Stimulated activated CD4-positive, alpha-beta T cell treated with anti-CD3 and anti-CD28 coated beads, TNF-alpha, amount 100 ng/mL, for 24 hours (primary cell): ENCODE measurements at places on chromosomes 11 and 22.

GRCh38 chr11:13883042-13883441, 79.5 kb upstream of the SPON1 start:
- DNase-seq: no peak

- no peak for DNase-seq
These were observed 641.6 kb upstream of the TENM4 start for GRCh38 chr11:80082406-80082805.

DNA sequence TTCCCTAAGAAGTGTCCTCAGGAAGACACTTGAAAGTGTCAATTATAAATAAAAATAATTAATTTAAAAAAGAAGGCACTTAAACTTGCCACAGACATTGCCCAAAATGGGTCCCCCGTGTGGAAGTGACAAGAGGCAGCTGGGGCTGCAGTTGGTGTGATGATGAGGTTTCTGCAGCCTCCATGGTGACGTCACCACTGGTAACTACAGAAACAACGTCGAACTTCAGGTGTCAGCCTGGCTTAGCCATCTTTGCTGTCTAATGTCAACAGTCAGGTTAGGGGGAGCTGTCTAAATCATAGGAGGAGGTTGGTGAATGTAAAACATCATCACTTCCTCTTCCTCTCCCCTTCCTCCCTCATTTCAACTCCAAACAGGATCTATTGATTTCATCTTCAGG, 328.6 kb downstream of the MN1 start:
- no peak for DNase-seq

DNA sequence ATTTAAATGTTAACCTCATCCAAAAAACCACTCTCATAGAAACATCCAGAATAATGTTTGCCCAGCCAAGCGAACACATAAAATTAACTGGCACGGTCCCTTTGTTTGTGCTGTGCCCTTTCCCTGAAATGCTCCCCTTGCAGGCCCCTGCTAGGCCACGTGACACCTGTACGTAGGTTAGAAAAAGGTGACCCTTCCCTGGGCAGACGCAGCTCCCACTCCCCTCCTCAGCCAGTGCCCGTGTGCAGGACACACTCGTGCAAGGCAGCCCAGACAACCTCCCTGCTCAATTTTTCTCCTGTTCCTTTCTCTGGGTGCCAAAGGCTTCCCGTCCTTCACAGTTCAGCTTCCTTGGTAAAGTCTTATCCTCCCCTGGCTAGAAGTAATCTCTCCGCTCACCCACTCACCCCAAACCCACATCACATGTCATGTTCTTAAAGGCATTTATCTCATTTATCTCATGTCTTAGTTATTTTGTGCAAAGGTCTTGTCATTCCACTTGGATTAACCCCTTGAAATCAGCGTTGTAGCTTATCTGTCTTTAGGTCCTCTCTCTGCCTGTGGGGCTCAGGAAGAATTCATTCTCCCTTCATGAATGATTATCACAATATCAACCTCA, 20.7 kb downstream of the FAM83F start:
- no peak for DNase-seq

- no peak for DNase-seq
These were observed 29.2 kb upstream of the PPARA start for GRCh38 chr22:46121079-46121478.

- no peak for DNase-seq
These were observed 39.0 kb downstream of the CTNND1 start for GRCh38 chr11:57800444-57801182.

DNA sequence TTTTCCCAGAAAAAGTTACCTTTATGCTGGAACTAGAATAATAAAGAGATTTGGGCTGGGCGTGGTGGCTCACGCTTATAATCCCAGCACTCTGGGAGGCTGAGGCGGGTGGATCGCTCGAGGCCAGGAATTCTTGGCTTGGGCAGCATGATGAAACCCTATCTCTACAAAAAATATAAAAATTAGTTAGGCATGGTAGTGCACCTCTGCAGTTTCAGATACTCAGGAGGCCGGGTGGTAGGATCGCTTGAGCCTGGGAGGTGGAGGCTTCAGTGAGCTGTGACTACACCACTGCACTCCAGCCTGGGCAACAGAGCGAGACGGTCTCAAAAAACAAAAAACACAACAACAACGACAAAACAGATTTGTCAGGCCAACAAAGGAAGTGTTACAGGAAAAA, 119.3 kb upstream of the OR9Q1 start:
- DNase-seq: no peak

DNA sequence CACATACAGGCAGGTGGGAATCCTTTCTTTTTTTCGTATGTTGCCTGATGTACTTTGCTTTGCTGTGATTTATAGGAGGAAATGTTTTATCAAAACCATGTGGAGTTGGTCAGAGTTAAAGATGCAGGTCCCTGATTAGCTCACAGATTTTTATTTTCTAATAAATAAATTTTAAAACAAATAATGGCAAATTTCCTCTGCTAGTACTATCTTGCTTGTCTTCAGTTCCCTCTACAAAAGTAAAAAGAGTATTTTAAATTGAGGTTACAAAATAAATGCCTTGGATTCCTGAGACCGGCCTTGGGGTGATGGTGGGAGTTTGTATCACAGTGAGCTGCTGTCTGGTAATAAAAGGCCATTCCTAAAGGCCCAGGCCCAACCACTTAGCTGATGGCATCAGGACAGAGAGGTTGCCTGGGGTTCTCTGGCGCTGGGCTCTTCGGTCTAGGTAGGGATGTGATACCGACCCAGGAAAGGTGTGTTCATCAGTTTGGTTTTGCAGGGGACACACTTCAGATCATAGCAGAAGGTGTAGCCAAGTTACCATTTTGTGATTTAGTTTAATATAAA, 129.0 kb downstream of the TBC1D22A start:
- DNase-seq: no peak

DNA sequence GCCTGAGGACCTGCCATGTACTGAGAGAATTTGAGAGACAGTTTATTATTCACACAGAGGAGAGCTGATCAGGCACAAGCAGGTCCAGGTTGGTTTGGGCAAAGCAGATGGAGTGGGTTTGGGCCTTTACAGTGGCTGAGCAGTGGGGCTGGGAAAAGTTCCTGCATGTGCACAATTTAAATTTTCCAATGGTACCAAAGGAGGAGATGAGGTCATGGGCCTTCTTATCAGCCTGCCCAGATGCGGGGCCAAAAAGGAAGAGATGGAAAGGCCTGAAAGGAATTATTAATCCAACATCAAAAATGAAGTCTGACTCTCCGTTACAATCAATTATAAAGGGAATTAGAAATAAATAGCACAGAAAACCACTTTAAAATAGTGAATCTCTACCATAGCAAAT, 367.6 kb downstream of the TMEM135 start:
- no peak for DNase-seq

DNA sequence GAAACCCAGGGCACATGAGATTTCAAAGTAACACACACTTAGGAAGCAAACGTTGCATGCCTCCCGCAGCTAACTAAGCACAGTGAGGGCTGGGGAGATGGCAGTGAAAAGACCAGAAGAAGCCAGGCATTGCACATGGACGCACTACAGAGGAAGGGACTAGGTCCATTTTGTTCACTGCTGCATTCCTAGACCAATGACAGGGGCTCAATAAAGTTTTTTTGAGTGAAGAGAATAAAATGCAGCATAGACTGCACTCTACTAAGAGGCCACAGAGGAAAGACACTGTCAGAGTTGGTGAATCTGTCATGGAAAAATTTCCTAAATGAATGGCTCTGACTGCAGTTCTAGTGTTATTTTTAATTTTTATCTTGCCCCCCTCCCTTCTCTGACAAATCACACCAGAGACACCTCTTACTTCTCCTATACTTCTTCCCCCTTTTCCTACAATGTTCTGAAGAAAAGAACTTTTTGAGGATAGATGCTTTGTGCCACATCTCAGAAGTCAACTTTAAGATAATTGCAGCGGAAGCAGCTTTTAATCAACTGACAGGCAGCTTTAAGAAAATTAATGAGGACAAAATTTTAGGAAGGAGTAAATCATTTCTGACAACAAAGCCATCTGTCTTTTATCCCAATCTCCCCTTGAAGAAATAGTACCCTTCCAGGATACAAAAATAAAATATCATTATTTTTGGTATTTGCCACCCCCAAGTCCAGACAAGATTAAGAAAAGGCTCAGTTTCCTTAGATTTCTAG, 34.8 kb upstream of the CHRM4 start:
- DNase-seq: no peak

DNA sequence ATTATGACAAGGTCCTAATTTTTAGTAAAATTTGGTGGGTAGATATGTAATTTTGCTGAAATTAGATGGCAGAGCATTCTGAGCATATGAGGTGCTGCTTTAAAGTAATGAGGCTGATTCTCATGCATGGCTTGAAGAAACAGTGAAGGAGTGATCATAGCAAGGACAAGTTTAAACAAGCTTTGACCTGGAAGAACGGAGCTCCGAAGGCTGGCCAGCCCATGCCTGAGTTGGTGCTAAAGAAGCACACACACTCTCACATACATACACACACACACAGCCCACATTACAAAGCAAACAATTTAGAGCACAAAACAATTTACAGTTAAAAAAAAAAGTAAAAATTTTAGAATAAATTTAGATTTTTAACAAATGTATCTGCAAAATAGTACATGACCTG, 150.7 kb downstream of the DCDC1 start:
- no peak for DNase-seq

DNA sequence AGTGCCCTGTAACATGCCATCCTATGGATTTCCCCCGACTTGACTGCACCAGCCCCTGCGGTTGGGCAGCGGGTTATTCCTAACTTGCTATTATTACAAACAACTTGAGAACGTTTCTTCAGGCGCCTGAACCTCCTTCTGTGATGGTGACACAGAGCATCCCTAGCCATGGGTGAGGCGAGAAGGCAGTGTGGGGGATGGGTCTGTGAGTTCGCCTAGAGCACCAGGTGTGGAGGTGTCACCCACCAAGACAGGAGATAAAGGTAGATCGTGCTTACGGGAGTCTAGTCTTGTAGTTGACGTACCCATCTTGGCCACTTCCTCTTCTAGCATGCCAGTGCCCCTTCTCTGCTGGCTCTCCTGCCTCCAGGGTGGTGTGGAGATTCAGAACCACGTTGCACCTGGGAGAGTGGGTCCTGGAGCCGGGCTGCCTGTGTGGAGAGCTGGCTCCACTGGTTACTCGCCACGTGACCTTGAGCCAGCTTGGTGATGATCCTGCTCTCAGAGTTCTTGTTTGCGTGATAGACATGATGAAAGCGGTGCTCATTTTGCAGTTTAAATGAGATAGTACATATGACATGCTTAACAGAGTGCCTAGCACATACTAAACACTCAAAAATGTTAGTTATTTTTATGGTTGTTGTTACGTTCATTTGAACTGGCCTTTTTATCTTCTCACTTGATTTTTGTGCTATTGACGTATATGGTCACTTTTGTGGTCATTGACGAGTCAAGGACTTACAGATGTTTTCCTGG, 37.8 kb downstream of the TBC1D22A start:
- DNase-seq: no peak

DNA sequence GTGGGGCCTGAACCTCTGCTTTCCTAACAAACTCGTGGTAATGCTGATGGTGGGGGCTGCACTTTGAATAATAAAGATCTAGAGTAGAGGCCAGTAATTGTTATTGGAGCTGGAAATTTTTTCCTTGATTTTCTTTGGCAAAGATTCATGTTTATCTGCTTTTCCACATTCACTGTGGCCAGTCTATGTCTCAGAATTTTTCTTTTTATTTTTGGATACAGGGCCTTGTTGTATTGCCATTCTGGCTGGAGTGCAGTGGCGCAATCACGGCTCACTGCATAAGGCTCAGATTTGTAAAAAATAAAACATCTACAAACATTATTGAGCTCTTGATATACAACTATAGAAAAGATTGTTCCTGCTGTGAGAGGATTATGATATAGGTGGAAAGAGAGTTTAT, 1.6 kb downstream of the TMEM135 start:
- no peak for DNase-seq

DNA sequence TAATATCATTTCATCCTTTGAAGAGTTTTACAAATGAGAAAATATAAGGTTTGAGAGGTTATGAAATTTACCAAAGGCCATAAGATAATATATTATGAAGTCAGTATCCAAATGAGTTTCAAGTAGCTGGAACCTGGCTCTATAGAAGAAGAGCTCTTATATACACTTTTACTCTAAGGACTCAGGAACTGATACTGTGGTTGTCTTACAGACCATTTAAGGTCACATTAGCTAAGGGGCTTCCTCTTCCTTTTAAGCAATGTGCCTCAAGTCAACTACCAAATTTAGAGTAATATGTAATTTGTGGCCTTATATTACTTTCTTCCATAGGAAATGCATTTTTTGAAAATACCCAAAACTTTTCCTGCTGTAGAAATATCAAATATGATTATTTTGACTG, 369.3 kb downstream of the DLG2 start:
- DNase-seq: no peak

- DNase-seq: no peak
These were observed 40.5 kb downstream of the OR10A6 start for GRCh38 chr11:7890417-7891172.

DNA sequence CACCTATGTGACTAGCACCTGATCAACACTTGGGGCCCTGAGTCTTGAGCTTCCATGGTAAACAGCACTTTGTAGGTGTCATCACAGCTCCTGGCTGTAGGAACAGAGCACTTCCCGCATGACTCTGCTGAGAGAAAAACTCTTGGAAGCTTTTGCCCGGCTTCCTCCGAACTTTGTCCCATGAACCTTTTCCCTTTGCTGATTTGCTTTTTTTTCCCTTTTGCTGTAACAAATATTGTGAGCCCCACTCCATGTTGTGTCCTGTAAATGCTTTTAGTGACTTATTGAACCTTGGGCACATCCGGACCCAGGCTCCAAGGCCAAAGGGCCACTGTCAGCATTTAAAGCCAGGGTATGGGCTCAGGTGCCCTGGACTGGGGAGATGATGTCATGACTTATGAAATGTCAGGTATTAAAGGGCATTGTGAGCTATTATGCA, 391.1 kb downstream of the TENM4 start:
- DNase-seq: no peak

- DNase-seq: no peak
These were observed 9.2 kb downstream of the OR8B4 start for GRCh38 chr11:124415356-124415923.

DNA sequence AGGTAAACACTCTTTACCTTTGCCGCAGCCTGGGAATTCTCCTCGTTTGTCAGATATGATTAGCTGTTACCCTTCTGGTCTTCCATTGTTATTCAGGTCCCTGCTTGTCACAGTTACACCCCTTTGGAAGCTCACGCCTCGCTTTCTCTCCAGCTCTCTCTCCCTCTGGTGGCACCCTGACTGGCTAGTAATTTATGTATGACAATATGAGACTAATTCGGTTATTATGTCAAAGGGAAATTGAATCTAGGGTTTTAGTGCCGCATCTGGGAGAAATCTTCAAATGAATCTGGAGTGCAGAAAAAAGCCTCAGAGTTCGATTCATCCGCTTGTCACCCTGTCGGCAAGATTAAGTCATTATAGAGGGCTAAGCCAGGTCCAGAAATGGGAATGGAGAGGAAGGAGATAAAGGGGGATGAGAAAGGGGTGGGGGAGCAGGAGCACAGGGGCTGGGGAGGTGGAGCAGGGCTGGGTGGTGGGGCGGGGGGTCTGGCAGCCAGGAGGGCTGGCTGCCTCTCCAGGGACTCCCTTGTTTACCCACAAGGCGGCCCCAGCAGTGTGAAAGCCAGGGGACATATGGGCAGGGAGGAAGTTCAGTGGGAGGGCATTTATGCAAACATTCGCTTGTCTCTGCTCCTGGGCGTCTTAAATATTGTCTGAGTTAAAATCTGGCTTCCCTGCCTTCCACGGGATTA, 179.0 kb upstream of the NECTIN1 start:
- no peak for DNase-seq
